ENCODE measurements at places on chromosomes 6 and 20.

DNA sequence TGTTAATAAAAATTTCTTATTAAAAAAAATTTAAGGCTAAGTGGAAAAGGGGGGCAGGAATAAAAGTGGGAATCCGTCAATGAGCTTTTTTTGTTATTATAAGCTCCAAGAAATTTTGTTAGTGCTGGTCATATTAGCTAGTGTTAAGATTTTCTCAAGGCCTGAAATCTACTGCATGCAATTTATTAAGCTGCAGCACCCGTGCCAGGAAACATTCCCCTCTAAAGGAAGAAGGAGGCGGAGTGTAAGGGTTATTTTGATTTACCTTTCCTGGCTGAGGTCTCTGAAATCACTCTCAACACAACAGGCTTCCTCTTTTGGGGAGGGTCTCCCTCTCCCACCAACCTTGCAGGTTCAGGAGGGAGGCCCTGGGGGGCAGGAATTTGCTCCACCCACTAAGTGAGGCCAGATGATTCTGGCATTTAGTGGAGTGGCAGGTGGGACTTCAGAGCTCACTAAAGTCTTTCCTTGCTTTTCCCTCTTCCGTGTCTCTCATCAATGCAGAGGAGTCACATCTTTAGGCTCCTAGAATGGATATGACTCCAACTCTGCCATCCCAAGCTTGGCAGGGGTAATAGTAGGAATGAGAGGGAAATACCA is 168.8 kb downstream of the BCAS1 start:
- DNase-seq = no peak

- DNase-seq = no peak
Observed at GRCh38 chr20:36821964-36822437, 48.4 kb upstream of the DSN1 start.

DNA sequence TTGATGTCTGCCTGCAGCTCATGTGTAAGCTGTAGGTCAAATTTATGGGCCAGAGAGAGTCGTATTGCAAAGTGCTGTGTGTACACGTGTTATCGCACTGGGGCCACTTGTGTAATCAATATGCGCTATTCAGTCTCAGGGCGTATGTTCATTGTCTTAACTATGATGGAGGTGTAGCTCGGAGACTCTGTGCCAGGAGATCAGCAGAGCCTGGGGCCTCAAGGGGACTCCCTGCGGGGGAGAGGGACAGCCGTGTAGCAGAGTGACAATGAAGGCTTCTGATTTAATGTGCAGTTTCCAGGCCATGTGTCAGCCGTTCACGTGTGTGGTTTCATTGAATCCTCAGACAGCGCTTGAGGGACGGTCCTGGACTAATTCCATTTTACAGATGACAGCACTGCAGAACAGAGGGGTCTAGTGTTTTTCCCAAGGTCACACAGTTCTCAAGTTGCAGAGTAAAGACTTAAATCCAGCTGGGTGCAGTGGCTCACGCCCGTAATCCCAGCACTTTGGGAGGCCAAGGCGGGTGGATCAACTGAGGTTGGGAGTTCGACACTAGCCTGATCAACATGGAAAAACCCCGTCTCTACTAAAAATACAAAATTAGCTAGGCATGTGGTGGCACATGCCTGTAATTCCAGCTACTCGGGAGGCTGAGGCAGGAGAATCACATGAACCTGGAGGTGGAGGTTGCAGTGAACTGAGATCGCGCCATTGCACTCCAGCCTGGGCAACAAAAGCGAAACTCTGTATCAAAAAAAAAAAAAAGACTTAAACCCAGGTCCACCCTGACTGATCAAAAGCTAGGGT is 242.5 kb downstream of the PREX1 start:
- DNase-seq = no peak

GRCh38 chr20:60057866-60058807 is 99.9 kb downstream of the CDH26 start:
- peak; percentile 4 for DNase-seq

- DNase-seq = no peak
Observed at GRCh38 chr6:34043359-34043758, 102.5 kb downstream of the GRM4 start.

GRCh38 chr20:15840636-15841301 is 732.5 kb downstream of the KIF16B start:
- DNase-seq = no peak

DNA sequence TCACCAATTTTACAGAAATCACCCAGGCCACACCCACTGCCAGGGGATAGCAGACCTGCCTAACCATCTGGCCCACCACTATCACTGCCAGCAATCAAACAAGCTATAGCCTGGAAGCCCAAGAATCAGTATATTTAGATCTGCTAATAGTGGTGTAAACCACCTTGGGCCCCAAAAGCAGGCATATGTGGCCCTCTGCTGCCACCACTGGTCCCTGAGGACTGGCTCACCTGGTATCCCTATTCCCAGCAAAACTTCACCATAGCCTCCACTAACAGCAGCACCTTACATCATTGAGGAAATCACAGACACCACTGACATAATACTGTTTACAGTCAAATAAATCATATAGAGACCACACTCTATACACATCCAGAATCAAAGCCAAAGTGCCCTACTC is 880.4 kb upstream of the MAN1A1 start:
- no peak for DNase-seq

Measured in stimulated activated CD8-positive, alpha-beta memory T cell treated with anti-CD3 and anti-CD28 coated beads, Interleukin-15, amount 100 ng/mL, for 1 hour (primary cell).